ENCODE measurements at places on chromosomes 11 and 22. TPM values are rescaled to one million over a fixed set of nuclear protein-coding genes. Genes with fewer than 3 reads are reported as not detected.

APOL1 gene
- 85.8 TPM for total RNA-seq

DNA sequence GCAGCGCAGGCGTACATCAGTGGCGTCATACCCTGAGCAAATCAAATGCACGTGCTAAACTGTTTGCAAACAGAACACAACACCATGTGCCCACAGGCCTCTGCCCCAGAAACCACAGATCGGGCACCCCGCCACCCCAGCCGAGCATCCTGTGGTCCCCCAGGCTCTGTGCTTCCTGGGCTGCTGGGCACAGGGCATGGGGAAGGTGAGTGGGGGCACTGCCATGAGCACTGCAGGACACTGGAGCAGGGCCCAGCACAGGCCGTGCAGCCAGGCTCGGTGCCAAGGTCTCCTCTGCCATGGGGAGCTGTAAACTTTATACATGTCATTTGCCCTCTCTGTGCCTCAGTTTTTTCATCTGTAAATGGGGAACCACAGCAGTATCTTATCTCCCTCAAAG lies 62.5 kb downstream of the NAT10 start:
- DNase-seq: no peak

DNA sequence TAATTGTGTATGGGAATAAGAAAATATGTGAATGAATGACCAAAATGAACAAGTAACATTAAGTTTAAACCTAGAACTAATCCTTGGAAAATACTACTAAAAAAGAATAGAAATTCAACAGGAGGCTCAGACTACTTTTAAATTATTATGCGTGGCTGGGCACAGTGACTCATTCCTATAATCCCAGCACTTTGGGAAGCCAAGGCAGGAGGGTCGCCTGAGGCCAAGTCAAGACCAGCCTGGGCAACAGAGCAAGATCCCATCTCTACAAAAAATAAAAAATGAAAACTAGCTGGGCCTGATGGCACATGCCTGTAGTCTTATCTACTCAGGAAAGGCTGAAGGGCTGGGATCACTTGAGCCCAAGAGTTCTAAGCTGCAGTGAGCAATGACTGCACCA lies 85.4 kb upstream of the CLNS1A start:
- DNase-seq: no peak

MRGPRX2 gene
- total RNA-seq: not detected

GRCh38 chr11:70756756-70757155 lies 358.4 kb downstream of the CTTN start:
- DNase-seq: no peak

DNA sequence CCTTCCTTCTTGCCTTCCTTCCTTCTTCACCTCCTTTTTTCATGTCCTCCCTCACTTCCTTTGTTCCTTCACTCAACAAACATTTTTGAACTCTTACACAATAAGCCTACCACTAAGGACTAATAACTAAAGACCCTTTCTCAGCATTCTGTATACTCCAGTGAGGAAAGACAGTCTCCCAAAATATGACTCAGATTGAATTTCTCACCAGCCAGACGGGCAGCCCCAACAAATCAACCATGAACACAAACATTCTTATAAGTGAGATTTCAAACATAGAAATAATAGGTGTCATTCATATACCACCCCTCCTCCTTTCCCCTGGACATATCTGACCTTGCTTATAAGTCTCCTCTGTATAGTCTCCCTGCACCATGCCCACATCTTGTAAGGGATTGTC lies 1079.7 kb downstream of the OPCML start:
- no peak for DNase-seq

- no peak for DNase-seq
These were observed 13.6 kb downstream of the TUB start for GRCh38 chr11:8094656-8095055.

CARNS1 gene
- 0.71 TPM for total RNA-seq

- DNase-seq: no peak
These were observed 6.0 kb downstream of the VSIG2 start for GRCh38 chr11:124745835-124746620.

All from lower lobe of right lung (tissue), 2 donors.